ENCODE measurements at places on chromosomes 3 and 15. TPM values are rescaled to one million over a fixed set of nuclear protein-coding genes. Genes with fewer than 3 reads are reported as not detected.

Gene STX19
- not detected for total RNA-seq

Gene LIPC
- total RNA-seq = not detected

Gene RETNLB
- not detected for total RNA-seq

Gene UNC45A
- 33.9 TPM for total RNA-seq

Gene HCLS1
- 4.6 TPM for total RNA-seq

Gene CKMT1B
- total RNA-seq = 17.1 TPM

Gene MAGEL2
- total RNA-seq = 13.8 TPM

All from diencephalon (tissue), 1 donor.